ELF-1 (cell line): ENCODE measurements at places on chromosomes 3 and 15.
A peak's percentile ranks its signal among the peaks of the same experiment; 100 is the strongest.

- peak; percentile 89 for DNase-seq
Observed at GRCh38 chr3:8443829-8444791, 57.5 kb upstream of the LMCD1 start.

DNA sequence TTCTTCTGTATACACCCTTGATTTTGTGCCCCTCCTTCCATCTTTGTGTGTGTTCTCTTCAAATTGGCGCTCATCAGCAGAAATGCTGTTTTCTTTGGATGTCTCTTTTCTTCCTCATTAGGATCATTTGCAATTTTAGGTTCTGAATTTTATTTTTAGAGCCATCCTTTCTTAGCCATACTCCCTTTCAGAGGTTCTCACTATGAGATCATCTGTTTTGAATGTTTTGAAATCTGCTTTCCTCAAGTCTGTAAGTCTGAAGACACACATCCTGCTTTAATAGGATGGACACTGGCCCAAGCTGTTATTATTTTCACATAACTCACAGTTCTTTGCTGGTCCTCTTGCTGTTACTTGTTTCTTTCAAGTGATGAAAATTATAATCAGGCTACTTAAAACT is 124.8 kb downstream of the BDH1 start:
- no peak for DNase-seq

DNA sequence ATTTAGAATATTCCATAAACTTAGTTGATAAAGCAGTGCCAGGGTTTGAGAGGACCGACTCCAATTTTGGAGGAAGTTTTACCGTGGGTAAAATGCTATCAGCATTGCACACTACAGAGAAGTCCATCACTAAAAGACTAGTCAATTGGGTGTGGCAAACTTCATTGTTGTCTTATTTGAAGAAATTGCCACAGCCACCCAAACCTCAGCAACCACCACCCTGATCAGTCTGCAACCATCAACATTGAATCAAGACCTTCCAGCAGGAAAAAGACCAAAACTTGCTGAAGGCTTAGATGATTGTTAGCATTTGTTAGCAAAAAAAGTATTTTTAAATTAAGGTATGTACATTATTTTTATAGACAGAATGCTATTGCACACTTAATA is 60.5 kb downstream of the KLF13 start:
- no peak for DNase-seq

DNA sequence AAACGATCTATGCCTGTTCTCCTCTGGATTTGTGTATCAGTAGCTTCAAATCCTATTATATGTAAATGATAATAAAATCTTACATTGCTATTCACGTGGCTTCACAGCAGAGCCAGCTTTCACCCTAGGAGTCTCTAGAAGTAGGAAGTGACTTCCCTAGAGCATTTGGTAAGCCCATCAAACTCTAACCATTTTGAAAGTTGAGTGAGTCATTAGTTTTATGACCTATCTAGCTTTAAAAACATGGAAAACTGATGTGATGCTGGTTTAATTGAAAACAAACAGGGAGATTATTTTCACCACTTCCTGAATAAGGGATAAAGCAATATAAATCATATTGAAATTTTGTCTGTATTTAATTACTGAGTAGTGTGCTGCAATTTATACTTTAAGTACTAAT is 275.2 kb downstream of the EPHA6 start:
- no peak for DNase-seq

DNA sequence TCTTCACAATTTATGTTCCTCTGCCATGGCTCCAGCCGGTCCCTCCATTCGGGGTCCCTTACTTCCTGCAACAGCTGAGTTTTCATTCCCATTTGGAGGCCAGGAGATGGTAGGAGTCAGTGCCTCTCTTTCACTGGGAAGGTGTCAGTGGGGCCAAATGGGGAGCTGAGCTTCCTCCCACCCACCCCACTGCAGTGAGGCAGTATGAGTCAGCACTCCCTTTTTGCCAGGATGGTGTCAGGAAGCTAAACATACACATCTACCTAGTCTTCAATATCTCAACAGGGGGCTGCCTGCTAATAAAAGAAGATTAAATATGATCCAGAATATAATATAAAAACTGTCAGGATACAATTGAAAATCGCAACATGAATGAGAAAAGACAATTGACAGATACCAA is 12.7 kb upstream of the ACTC1 start:
- DNase-seq, result no peak

DNA sequence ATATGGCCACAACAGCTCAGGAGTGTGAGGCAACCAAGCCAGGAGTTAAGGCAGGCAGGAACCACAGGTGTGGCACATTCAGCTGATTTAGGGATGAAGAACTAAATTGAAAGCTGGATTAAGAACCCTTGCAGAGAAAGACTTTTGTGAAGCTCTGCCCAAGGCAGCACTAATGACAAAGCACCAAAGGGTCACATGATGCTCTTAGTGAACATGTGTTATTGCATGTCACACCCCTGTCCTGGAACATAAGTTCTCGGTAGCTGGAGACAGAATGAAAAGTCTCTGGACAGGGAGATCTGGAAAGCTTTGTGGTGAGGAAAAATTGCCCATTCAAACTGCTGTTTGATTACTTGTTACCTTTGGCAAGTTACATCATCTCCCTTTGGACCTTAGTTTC is 3.2 kb downstream of the EAF1 start:
- no peak for DNase-seq

- DNase-seq, result no peak
Observed at GRCh38 chr15:80931191-80931590, 58.4 kb downstream of the MESD start.

GRCh38 chr3:59996056-59996455 is 946.2 kb upstream of the CFAP20DC start:
- DNase-seq, result no peak

GRCh38 chr3:51269466-51269865 is 115.6 kb upstream of the MANF start:
- peak; percentile 2 for DNase-seq

GRCh38 chr3:78985981-78986380 is 781.8 kb downstream of the ROBO1 start:
- DNase-seq, result no peak

- peak; percentile 18 for DNase-seq
Observed at GRCh38 chr3:134885877-134886621, 91.0 kb downstream of the EPHB1 start.
